ENCODE measurements at places on chromosomes 12 and 14.

- DNase-seq, result no peak
These were observed 34.9 kb upstream of the FAM222A start for GRCh38 chr12:109678719-109679118.

GRCh38 chr12:15966426-15966825, 55.3 kb downstream of the DERA start:
- DNase-seq, result no peak

DNA sequence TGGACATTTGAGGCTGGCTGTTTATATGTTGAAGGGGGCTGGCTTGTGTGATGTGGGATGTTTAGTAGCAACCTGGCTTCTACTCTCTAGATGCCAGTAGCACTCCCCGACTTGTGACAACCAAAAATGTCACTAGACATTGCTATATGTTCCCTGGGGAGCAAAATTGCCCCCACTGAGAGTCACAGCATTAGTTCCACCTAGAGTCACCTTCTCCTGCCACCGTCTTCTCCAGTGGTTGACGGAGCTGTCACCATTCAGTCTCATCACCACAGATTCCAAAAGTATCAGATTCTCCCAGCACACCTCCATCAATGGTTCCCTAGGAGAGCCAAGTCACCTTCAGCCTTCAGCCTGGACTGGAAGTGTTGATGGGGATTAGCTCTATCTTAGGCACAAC, 7.8 kb upstream of the KRT76 start:
- no peak for DNase-seq

DNA sequence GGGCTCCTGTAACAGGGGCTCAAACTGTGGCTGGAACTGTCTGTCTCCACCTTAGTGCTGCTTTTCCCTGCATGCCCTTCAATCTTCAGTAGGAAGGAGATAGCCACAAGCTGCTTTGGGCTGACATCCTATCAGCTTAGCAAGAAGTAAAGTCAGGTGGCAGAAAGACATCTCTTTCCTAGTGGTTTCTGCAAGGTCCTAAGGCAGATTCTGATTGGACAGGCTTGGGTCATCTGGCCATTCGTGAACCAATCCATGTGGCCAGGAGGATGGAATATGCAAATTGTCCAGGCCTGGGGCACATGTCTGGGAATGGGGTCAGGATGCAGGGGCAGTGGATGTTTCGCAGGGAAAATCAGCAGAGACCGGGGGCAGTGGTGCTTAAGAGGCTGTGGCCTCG, 5.2 kb downstream of the RITA1 start:
- peak; percentile 82 for DNase-seq

- DNase-seq, result no peak
These were observed 47.9 kb downstream of the SYNE3 start for GRCh38 chr14:95468448-95469133.

DNA sequence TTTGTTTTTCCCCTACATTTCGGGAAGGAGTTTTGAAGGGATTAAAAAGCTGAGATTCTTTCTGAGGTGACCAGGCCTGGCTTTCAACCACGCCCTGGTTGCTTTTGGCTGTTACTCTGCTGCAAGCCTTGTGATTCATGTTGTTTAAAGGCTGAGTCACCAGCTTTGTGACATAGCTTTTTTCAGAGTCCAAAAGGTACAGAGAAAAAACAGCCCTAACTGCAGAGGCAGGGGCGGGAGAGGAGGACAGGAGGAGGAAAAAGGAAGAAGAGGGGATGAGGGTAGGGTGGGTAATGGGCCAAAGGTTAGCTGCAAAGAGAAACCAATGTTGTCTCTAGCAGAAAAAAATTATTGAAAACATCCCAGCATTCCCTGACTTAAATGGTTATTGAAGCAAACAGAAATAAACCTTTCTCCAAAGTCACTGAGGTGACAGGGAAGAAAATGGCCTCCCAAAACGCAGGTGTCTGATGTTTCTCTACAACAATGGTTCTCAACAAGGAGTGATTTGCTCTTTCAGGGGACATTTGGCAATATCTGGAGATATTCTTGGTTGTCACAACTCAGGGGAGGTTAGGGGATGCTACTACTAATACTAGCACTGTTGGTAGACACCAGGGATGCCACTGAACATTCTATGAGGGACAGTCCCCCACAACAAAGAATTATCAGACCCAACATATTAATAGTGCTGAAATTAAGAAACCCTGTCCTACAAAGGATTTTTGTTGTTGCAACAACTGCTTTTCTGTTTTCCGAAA, 2.1 kb upstream of the UBC start:
- no peak for DNase-seq

GRCh38 chr14:96117101-96117897, 78.1 kb downstream of the C14orf132 start:
- DNase-seq, result peak; percentile 91

Data from T47D (cell line).